ENCODE measurements at places on chromosomes 3 and 15.

GRCh38 chr15:65626856-65627255 is 5.1 kb downstream of the SLC24A1 start:
- DNase-seq: no peak

- DNase-seq: no peak
Measured at GRCh38 chr3:60555686-60556354, 695.4 kb downstream of the FHIT start.

DNA sequence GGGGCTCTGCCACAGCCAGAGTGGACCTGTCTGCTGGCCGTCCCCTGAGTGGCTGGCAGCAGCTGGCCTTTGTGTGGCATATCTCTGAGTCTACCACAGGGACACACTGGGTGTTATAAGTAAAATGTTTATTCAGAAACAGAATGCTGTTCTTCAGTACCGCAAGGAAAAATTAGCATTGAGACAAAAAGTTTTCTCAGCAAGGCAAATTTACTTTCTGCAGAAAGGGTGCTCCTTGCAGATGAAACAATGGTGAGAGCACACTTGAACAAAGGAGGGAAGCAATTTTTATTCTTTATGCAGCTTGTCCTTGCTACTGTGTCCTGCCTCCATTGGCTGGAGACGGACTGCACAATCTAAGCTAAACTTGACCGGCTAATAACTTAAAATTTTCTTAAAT is 4.0 kb downstream of the TMEM89 start:
- no peak for DNase-seq

- DNase-seq: no peak
Measured at GRCh38 chr3:33994568-33994967, 196.1 kb downstream of the PDCD6IP start.

DNA sequence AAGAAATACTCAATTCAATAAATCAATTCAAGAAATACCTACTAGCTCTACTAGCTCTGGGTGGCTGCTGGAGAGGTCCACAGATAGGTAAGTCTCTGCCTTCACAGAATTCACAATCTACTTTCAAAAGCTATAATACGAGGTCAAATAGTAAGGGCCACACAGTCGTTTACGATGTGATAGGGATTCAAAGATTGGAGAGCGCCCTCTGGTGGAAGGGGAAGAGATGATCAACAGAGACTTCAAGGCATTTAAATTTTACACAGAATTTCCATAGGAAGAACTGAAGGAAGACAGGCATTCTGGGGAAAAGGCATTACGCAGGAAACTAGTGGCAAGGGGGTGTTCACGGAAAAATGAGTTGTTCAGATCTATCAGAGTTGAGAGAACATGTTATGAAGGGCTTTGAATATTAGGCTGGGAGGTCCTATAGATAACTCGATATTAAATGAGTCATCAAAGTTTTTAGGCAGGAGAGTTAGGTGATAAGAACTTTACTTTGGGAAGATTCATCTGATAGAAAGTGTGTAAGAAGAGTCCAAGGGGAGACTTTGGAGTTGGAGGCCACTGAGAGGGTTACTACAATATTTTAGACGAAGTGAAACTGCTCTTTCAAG is 128.8 kb downstream of the FRMD5 start:
- DNase-seq: peak; percentile 19

- DNase-seq: no peak
Measured at GRCh38 chr3:143830786-143831185, 17.5 kb downstream of the SLC9A9 start.

DNA sequence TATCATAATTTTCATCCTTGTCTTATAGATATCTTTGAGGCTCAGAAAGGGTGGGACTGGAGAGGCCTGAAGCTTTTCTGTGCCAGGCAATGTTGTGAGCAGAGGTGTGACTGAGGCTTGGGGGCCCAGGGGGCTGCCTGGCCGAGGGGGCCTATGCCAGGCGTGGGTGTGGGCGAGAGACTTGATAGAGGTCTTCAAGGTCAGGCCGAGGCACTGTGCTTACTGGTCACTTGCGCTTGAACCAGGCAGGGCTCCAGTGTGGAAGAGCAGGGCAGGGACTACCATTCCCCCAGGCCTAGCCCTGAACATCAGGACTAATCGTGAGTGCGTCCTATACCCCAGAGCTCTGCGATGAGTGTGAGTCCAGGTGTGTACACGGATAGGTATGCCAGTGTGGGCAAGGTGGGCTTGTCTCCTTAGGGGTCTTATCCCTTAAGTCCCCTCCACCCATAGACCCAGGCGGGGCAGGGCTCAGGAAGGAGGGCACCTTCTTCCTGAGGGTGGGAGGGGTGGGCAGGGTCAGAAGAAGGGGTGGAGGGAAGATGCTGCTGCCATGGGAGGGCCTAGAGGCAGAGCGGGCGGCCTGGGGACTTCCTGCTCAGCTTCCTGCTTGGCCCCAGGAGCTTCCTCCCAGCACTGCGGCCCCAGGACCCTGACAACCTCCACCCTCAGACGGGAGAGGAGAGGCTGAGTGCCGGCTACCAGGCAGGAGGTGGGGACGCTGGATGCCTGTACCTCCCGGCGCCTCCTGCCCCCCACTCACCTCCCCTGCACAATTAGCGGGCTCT is 84.7 kb downstream of the LINGO1 start:
- DNase-seq: no peak

- DNase-seq: no peak
Measured at GRCh38 chr3:4149296-4149695, 153.9 kb upstream of the SETMAR start.

DNA sequence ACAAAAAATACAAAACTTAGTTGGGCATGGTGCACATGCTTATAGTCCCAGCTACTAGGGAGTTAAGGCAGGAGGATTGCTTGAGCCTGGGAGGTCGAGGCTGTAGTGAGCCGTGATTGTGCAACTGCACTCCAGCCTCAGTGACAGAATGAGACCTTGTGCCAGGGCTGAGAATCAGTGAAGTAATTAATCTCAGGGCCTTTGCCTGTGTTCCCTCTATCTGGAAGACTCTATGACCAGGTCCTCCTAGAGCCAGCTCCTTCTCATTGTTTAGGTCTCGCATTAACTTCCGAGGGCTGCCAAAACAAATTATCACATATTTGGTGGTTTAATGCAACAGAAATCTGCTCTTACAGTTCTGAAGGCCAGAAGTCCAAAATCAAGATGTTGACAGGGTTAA is 41.4 kb upstream of the FLNB start:
- DNase-seq: no peak
